ENCODE measurements at places on chromosomes 16 and 17.
A peak's percentile ranks its signal among the peaks of the same experiment; 100 is the strongest.

GRCh38 chr17:32396343-32396742, 46.4 kb downstream of the ZNF207 start:
- DNase-seq: no peak

DNA sequence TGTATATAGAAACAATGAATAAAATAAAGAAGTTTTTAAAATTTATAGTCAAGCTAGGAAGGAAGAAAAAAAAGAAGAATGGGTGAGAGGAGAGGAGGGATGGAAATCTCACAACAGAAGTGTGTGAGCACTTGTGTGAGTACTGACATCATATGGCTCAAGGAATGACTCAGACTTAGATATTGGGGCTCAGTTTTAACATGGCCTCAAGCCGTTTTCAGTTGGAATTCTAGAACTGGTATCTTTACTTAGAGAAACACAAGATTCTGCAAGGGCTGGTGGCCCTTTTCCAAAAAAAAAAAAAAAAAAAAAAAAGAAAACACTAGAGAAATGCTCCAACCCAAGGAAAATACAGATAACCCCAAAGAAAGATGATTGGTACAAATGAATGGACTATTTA, 55.1 kb downstream of the STXBP4 start:
- no peak for DNase-seq

- DNase-seq: no peak
Observed at GRCh38 chr16:52227851-52228250, 319.1 kb downstream of the TOX3 start.

GRCh38 chr16:3716831-3717234, 491 bp downstream of the TRAP1 start:
- DNase-seq: no peak

DNA sequence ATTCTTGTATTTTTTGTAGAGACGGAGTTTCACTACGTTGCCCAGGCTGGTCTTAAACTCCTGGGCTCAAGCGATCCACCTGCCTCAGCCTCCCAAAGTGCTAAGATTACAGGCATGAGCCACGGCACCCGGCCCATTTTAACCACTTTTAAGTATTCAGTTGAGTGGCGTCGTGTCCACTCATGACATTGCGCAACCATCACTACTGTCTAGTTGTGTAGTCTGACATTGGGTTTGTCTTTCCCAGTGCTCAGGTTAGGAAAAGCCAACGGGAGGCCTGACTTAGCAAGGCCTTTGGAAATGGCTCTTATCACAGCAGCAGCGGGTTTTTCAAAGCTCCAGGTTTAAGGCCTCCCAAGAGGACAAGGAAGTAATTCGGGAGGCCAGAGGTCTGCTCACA, 58.7 kb downstream of the LITAF start:
- DNase-seq: no peak

DNA sequence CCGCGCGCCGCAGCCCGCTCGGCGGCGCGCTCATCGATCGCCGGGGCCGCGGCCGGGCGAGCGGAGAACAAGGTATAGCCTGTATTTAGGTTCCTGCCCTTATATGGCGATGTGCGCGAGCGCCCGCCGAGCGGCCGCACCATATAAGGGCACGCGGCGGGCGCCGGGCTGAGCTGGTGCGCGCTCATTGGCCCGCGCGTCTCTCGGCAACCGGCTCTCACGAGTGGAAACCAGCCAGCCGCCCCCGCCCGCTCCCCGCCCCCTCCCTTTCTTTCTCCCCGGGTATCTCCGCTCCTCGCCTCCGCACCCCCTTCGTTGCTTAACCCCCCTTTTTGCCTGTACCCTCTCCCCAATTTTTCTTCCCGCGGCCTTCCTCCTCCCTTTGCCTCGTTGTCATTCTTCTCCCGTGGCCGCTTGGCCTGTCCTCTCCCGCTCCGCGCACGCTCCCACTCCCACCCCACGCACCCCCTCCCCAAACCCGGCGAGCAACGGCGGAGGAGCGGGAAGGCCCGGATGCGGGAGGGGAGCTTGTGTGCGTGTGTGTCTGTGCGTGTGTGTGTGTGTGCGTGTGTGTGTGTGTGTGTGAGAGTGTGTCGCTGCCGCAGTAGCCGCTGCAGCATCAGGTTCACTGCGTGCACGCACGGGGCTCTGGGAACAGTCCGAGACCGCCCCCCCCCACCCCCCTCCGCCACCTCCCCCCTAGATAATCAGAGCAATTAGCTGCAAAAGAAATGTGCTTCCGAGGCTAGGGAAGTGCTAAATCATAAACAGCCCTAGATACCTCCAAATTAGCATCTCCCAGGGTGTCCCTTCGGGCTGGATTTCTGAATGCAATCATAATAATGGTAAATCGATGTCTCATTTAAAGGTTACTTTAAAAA, 13.5 kb upstream of the CBX8 start:
- DNase-seq: peak; percentile 62

- no peak for DNase-seq
Observed at GRCh38 chr17:40511667-40512220, 10.3 kb upstream of the TNS4 start.

DNA sequence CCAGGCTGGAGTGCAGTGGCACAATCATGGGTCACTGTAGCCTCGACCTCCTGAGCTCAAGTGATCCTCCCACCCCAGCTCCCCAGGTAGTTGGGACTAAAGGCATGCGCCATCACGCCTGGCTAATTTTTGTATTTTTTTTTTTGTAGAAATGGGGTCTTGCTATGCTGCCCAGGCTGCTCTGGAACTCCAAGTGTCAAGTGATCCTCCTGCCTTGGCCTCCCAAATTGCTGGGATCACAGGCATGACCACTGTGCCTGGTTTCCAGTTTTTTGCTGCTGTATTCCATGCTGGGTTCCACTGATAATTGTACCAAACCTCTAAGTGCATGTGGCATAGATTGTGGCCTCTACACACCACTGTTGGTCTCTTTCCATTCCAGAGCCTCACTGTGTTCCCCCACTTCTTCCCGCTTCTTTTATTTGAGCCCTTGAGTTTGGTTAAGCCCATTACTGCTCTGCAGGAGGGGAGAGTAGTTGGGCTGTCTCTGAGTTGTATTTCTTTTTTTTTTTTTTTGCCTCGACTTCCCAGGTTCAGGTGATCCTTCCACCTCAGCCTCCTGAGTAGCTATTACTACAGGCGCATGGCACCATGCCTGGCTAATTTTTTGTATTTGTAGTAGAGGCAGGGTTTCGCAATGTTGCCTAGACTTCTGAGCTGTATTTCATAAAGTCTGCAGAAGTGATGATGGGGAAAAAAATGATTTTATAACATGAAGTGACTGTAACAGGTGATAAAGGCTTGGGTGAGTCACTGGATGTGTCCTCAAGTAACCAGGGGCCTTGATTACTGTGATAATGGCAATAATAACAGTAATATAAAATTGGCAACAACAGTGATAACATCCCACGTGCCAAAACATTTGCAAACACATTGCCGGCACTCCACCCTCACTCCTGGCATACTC, 30.0 kb downstream of the EEF2K start:
- DNase-seq: no peak

DNA sequence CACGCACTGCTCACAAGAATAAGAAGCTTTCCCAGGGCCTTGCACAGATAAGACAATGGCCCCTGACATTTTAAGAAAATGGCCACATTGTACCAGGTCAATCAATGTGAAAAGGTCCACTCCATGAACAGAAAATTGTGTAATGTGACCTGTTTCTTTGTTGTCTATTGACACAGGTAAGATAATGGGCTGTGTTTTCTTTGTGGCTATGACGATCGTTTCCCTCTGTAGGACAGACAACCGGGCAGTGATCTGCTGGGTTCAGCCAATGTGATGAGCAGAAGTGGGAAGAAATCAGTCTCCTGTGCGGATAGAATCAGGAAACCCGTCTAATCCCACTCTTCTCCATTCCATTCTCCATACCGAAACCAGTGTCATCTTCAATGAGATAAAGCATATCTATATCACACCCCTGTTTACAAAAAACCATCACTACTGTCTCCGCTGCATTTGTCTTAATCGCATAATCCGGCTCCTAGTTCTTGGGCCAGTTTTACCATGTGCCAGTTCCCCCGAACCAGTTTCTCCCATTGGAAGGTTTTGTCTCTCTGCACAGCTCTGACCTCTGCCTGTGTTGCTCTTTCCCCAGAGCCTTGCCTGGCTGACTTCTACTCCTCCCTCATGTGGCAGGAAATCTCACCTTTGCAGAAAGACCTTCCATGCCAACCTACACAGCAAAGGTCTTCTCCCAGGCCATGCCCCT, 66.9 kb upstream of the ATF7IP2 start:
- no peak for DNase-seq
